Thoracic aorta (tissue), 2 donors: ENCODE measurements at places on chromosomes 3 and 15. TPM values are rescaled to one million over a fixed set of nuclear protein-coding genes. Genes with fewer than 3 reads are reported as not detected.
A peak's percentile ranks its signal among the peaks of the same experiment; 100 is the strongest.

GRCh38 chr3:126135406-126136076, 44.8 kb downstream of the ALDH1L1 start:
- H3K27me3 ChIP-seq = no peaks in the 10 kb centered on the region
- DNase-seq = no peak
- H3K36me3 ChIP-seq = no peaks in the 10 kb centered on the region
- H3K27ac ChIP-seq = no peak overlapping the region
- H3K4me1 ChIP-seq = peaks cover 7% of the 10 kb centered on the region
- no peak overlapping the region for H3K4me3 ChIP-seq

The GOLGA6D gene
- total RNA-seq = not detected

DNA sequence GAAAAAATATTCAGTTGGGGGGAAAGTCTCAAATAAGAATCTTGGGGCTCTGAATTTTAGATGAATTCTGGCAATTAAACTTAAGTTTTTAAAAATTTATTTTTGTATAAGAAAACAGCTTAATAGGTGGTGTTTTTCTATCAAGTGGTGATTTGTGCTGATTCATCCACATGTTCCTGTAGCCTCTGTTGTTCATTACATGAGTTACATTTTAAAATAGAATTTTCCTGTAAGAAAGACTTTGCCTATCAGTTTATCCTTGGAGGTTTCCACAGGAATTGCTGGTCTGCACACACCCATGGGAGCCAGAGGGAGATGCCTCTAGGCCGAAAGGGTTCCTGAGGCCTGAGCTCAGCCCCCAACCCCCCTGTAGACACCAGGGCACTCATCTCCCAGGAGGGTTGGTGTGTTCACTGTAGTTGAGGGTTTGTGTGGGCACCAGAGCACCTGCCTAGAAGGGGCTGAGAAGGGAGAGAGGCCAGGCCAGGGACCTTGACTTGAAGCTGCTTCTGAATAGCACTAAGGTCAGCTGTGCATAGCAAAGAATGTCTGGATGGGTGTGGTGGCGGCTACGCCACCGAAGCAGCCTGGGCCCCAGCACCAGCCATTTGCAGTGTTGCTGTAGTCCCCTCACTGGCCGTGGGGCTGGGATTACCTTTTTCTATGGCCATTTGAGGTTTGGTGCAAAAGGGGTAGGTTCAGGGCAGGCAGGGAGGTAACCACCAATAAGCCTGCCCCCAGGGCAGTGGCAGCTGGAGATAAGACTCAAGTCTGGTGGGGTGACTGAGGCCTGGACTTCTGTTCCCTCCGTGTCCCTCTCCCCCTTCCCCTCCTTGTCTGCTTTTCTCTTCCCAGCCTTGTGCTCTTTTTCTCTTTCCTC, 11.9 kb downstream of the DNAJA4 start:
- no peak overlapping the region for H3K4me3 ChIP-seq
- DNase-seq = no peak
- H3K27ac ChIP-seq = no peak overlapping the region
- H3K27me3 ChIP-seq = no peaks in the 10 kb centered on the region
- H3K36me3 ChIP-seq = peaks cover 25% of the 10 kb centered on the region

The MYZAP gene
- 6.8 TPM for total RNA-seq

GRCh38 chr3:122060040-122060698, 5.0 kb downstream of the CD86 start:
- no peak for DNase-seq
- H3K4me1 ChIP-seq = no peaks in the 10 kb centered on the region
- H3K27me3 ChIP-seq = no peaks in the 10 kb centered on the region
- no peaks in the 10 kb centered on the region for H3K36me3 ChIP-seq
- no peak overlapping the region for H3K4me3 ChIP-seq
- H3K27ac ChIP-seq = no peak overlapping the region

GRCh38 chr3:129934234-129935123, 40.0 kb upstream of the TRH start:
- H3K4me1 ChIP-seq = no peaks in the 10 kb centered on the region
- no peak for DNase-seq
- no peaks in the 10 kb centered on the region for H3K27me3 ChIP-seq
- H3K4me3 ChIP-seq = peak overlapping the region; percentile 44

DNA sequence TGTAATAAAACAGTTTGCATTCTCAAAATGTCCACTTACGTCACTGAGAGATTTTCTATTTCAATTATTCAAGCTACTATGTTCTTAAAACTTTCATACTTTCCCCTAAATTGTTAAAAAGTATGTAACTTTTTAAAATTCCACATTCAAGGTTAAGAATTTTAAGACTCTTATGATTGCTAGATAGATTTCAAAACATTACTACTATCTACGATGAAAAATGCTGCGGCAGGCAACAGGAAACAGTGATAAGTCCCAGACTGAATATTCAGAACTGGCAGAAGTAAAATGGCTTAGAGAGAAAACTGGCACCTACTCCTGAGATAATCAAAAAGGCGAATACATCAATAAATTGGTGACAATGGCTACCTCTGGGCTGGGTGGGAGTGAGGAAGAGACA, 16.2 kb downstream of the ATP13A3 start:
- no peaks in the 10 kb centered on the region for H3K36me3 ChIP-seq
- H3K27me3 ChIP-seq = no peaks in the 10 kb centered on the region
- H3K27ac ChIP-seq = peak overlapping the region; percentile 63
- peaks cover 64% of the 10 kb centered on the region for H3K4me1 ChIP-seq
- DNase-seq = no peak

The GOLGA8G gene
- total RNA-seq = not detected

The OR5K2 gene
- not detected for total RNA-seq

The ASB14 gene
- not detected for total RNA-seq

The ATP1B3 gene
- total RNA-seq = 106 TPM
